ENCODE measurements at places on chromosomes 3 and 15.

DNA sequence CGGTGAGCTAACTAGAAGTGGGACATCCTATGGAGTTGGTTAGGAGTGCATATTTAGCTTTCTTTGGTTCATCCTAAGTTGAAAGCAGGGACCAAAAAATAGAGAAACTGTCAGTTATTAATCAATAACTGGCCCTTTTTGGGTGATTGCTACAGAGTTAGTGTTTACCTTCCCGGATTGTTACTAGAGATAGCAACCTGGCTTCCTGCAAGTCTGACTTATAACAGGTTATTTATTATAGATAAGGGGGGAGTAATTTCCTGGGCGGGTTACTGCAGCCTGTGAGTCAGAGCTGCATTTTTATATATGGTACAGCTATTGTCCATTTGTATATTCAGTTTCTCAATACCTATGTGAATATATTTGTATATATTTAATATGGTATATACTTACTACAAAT lies 522.0 kb downstream of the MFSD1 start:
- DNase-seq, result no peak

DNA sequence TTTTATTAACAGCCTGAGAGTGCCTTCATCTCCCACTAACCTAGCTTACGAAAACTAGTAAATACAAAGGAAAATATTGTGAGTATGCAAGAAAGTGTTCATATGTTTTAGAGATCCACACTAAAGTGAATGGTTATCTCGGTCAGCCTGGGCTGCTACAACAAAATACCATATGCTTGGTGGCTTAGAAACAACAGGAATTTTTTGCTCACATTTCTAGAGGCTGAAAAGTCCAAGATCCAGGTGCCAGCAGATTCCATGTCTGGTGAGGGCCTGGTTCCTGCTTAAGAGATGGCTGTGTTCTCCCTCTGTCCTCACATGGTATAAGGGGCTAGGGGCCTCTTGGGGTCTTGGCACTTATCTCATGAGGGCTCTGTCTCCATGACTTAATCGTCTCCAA lies 20.5 kb upstream of the SLC30A4 start:
- DNase-seq, result no peak

- no peak for DNase-seq
Observed at GRCh38 chr3:43923104-43923882, 232.6 kb downstream of the ABHD5 start.

- DNase-seq, result no peak
Observed at GRCh38 chr3:31043184-31043819, 148.8 kb upstream of the GADL1 start.

DNA sequence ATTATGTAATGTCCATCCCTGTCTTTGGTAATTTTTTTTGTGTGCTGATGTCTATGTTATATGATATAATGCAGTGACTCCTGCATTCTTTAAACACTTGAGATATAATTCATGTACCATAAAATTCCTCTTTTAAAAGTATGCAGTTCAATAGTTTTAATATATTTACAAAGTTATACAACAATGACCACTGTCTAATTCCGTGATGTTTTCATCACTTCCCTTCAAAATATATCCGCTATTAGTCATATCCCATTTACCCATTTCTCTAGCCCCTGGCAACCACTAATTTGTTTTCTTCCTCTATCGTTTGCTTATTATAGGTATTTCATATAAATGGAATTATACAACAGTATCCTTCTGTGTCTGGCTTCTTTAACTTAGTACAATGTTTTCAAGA lies 64.9 kb upstream of the SUCLG2 start:
- DNase-seq, result no peak

Data from H7 (cell line).